ENCODE measurements at places on chromosomes 3 and 15. TPM values are rescaled to one million over a fixed set of nuclear protein-coding genes. Genes with fewer than 3 reads are reported as not detected.

Gene CDC25A
- total RNA-seq: 15.8 TPM

Gene NCKIPSD
- total RNA-seq: 6.9 TPM

Gene ANKRD63
- not detected for total RNA-seq

Gene SHC4
- 0.18 TPM for total RNA-seq

Gene CMTM8
- total RNA-seq: 2.6 TPM
